ENCODE measurements at places on chromosomes 11 and 22.

DNA sequence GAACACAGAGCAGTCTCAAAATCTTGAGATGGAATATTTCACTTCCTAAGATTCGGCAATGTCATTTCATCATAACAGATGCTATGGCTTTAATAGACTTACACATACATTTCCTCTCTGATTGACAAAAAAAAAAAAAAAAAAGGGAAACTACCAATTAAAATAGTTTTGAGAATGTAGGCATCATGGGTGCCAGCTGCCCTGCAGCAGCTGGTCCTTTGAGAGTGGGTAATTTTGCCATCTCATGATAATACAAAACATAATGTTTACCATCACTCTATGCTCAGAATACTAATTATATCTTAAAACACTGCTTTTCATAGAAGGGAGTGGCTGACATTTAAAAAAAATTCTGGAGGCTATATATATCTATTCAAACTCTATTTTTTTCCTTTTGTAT is 775.6 kb upstream of the CCDC90B start:
- DNase-seq = no peak

GRCh38 chr11:90171359-90171758 is 36.9 kb downstream of the NAALAD2 start:
- no peak for DNase-seq

DNA sequence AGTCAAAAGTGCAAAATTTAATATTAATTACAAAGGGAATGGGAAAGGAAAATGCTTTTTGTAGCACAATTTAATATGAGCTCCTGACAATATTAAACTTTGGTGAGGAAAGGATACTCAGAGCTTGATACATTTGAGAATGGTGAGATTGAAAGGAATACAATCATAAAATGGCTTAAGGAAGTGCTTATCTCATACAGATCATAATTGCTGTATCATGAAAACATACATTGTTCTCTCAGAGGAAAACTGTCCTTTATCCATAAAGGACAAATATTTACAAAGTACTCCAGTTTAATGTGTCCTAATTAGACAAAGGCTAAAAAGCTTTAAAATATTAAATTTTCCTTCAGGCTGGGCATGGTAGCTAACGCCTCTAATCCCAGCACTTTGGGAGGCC is 260.4 kb downstream of the TMEM135 start:
- DNase-seq = no peak

GRCh38 chr11:115630214-115630613 is 126.0 kb upstream of the CADM1 start:
- DNase-seq = no peak

Measured in urinary bladder (tissue), 4 donors.